IMR-90 (cell line): ENCODE measurements at places on chromosomes 1 and 21. TPM values are rescaled to one million over a fixed set of nuclear protein-coding genes. Genes with fewer than 3 reads are reported as not detected.

LPAR3 gene
- 0.18 and 0.28 TPM in 2 replicates for total RNA-seq

LRRC71 gene
- total RNA-seq: not detected in 2 replicates

ARV1 gene
- total RNA-seq: 19.0 and 26.7 TPM in 2 replicates

TEX38 gene
- total RNA-seq: not detected in 2 replicates

TCEA3 gene
- 3.0 and 3.3 TPM in 2 replicates for total RNA-seq

SCMH1 gene
- 9.0 and 9.7 TPM in 2 replicates for total RNA-seq

INKA2 gene
- total RNA-seq: 1.7 and 2.2 TPM in 2 replicates

KIF26B gene
- 0.54 and 0.83 TPM in 2 replicates for total RNA-seq

RBM11 gene
- under 0.01 and 0.18 TPM in 2 replicates for total RNA-seq

PTPRC gene
- not detected in 2 replicates for total RNA-seq

SHISAL2A gene
- not detected in 2 replicates for total RNA-seq

CA6 gene
- total RNA-seq: not detected in 2 replicates

UMODL1 gene
- not detected in 2 replicates for total RNA-seq

PRAMEF14 gene
- total RNA-seq: not detected in 2 replicates

TMEM51 gene
- 2.7 and 3.6 TPM in 2 replicates for total RNA-seq

SLC25A33 gene
- total RNA-seq: 3.0 and 3.6 TPM in 2 replicates

PGLYRP4 gene
- not detected in 2 replicates for total RNA-seq

USP25 gene
- 23.3 and 30.8 TPM in 2 replicates for total RNA-seq

PRDM2 gene
- total RNA-seq: 3.4 and 4.7 TPM in 2 replicates

WDTC1 gene
- total RNA-seq: 9.9 and 10.0 TPM in 2 replicates

MYOC gene
- total RNA-seq: not detected in 2 replicates

HSPA13 gene
- 43.7 and 68.9 TPM in 2 replicates for total RNA-seq

SMPDL3B gene
- total RNA-seq: not detected in 2 replicates

TARBP1 gene
- total RNA-seq: 10.6 and 12.8 TPM in 2 replicates

PADI2 gene
- total RNA-seq: not detected in 2 replicates

AMIGO1 gene
- total RNA-seq: 1.4 and 1.6 TPM in 2 replicates

ZNF683 gene
- not detected in 2 replicates for total RNA-seq

KIF17 gene
- 4.5 and 4.7 TPM in 2 replicates for total RNA-seq

GJA4 gene
- total RNA-seq: not detected in 2 replicates

FAM167B gene
- total RNA-seq: 0.18 TPM in 1 of 2 replicates, not detected in the other

RGS8 gene
- total RNA-seq: not detected in 2 replicates

OR14A16 gene
- not detected in 2 replicates for total RNA-seq

SMIM1 gene
- 0.90 and 1.9 TPM in 2 replicates for total RNA-seq

CYP4A11 gene
- total RNA-seq: not detected in 2 replicates

HYI gene
- total RNA-seq: 21.5 and 25.0 TPM in 2 replicates

ALX3 gene
- total RNA-seq: not detected in 2 replicates

IFNGR2 gene
- 52.8 and 66.0 TPM in 2 replicates for total RNA-seq

KCNN3 gene
- total RNA-seq: not detected in 2 replicates

RCAN3 gene
- 5.9 and 8.6 TPM in 2 replicates for total RNA-seq

C1orf87 gene
- total RNA-seq: not detected in 2 replicates

HTR1D gene
- total RNA-seq: under 0.01 and 0.18 TPM in 2 replicates

ASCL5 gene
- not detected in 2 replicates for total RNA-seq
